NK-92 treated with Interleukin-12 subunit alpha and Interleukin-12 subunit beta, amount 100 ng/mL, for 24 hours (cell line): ENCODE measurements at places on chromosomes 12 and 14.

- no peak for DNase-seq
Observed at GRCh38 chr12:54016051-54016450, 7.3 kb downstream of the HOXC8 start.

DNA sequence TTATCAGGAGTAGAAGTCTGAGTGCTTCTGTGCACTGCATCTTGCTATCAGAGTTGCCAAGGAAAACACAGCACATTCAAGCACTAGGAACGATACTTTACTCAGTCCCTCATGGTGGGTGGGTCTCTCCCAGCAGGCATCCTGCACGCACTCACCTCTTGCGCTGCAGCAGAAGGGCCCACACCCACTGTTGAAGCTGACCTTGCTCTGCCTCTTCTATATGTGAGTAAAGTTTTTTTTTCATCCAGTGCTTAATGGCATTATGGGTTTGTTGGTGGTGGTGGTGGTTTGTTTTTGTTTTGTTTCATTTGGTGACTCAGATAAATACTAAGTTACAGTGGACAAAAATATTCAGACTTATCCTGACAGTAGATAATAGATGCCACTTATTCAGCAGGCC is 348.5 kb downstream of the EGLN3 start:
- no peak for DNase-seq

DNA sequence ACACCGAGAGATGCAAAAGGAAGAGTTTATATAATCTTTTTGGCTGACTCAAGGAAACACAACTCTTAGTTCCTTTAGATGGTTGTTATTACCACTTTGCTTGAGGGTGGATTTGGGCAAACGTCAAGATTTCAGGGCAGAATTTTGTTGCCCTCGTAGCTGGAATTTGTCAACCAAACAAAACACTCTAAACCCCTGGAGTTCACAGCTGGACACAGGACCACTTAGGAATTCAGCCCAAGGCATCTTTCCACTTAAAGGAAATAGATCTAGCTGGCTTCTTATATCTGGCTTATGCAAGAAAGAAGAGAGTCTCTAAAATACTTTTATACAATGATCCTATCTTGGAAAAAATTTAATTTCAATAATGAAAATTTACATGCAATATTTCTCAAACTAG is 237.8 kb upstream of the LRIG3 start:
- no peak for DNase-seq

GRCh38 chr14:77181603-77182437 is at the start of gene TMEM63C:
TMEM63C (plus strand) TSS chr14:77181798; CDS start chr14:77218814, 37,016 bp downstream.
- DNase-seq = no peak

DNA sequence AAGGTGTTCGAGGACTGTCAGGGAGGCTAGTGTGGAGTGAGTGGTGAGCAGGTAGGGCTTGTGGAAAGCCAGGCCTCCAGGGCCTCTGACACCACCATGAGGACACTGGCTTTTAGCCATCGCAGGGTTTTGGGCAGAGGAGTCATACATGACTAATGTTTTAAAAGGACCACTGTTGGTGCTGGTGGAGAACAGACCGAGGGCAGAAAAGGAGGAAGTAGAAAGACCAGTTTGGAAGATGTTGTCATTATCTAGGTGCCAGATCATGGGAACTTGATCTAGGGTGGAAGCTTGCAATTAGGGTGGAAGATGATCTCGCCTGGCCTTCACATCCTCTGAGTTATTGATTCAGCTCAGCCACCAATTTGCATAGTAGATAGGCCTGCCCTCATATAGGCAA is 144.2 kb downstream of the C12orf75 start:
- no peak for DNase-seq

DNA sequence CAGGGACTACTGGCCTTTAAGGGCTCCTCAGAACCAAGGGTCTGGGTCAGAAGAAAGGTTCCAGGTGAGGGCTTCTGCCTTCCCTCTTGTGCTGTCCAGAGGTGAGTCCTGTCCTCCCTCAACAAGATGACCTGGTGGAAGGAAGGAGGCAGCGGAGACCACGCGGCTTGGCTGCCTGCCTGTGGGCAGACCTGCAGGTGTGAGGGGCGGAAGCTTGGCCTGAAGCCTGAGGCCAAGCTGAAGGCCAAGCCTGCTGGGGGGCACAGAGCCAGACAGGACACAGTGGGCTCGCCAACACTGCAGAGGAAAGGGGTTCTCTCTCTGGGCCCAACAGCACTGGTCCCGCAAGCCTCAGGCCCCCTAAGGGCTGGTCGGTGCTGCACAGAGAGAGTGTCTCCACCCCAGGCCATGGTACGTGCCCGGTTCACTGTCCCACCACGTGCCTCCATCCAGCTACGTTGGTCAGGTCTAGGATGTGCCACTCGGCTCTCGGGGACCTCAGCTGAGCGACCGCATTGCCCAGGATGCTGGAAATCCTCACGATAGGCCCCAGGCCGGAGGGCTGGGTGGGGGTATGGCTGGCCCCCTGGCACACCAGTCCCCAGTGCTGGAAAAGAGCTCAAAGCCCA is 170.0 kb upstream of the PRMT8 start:
- no peak for DNase-seq

- DNase-seq = no peak
Observed at GRCh38 chr14:99769799-99770198, 23.4 kb upstream of the EML1 start.

GRCh38 chr12:124428792-124429281 is 133.9 kb downstream of the RFLNA start:
- DNase-seq = no peak

- no peak for DNase-seq
Observed at GRCh38 chr14:24130717-24131548, 474 bp downstream of the FITM1 start.

DNA sequence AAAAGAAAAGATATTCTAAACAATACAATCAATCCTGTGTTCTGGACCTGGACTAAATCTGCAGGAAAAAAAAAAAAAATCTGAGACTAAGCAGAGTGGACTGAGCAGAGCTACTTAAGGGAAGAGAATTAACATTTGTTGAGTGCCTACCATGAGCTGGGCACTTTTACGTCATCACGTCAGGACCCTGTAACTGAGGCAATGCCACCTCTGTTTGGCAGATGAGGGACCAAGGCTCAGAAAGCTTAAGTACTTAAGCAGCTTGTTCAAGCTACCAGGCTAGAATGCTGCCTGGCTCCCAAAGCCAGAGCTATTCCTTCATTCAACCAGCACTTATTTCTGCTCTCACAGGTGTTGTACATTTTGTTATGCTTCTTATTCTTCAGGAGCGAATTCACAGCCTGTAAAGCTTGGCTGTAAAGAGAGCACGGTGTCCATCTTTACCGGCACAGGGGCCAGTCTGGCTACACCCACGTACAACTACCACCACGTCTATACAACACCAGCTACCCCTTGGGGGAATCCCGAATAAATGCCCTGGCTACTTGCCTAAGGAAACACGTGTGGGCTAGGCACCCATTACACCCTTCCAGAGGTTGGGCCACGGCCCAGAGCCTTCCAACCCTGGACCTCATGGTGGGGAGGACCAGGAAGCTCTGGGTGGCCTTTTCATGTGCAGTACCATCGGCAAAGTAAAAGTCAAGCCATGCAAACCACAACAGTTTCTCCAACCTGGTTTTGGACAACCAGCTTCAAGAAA is 27.0 kb downstream of the TMCC3 start:
- DNase-seq = no peak

- DNase-seq = no peak
Observed at GRCh38 chr14:103126873-103127304, 3.6 kb downstream of the TNFAIP2 start.

DNA sequence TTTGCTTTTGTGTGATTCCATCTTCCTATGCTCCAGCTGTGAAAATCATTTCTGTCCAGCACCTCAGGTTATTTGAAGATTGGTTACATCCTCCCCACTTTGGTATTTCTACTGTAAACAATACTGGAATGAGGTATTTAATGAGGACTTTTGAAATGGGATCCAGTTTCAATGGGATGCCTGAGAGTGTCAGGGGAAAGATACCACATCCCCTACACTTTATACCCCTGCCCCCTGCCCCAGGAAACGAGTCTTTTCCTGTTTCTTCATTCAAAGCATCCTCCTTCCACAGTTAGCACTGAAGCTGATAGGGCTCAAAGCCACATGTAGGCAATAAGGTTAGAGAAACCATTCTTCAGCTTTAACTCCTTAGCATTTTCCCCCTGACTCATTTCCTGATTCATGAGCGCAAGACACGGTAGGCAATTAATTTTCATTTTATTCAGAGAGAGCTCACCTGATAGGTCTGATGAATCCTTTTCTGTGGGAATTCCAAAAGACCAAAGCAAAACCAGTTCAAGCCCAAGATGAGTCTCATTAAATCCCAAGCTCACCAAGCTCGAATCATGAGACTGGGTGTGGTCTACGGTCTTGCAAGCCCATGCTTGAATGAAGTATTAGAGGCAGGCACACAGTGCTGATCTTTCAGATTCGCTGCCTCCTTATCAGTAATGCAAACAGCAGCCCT is 143.6 kb upstream of the CRY1 start:
- DNase-seq = no peak

DNA sequence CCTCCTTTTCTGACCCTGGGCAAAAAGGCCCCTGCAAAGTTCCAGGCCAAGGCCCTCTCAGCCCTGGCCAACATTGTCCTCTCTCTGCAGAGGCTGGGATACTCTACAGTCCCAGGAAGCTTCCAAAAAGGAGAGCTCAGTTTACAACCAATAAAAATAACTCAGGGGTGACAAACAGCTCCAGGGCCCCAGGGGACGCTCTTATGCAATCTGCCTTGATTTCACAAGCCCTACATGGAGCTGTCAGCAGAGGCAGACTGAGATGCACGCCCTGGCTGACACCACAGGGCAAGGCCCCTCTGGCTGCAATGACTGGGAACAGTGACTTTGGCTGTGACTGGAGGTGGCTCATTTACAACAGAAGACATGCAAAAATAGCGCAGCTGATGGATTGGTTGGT is 129.0 kb upstream of the MED13L start:
- DNase-seq = peak; percentile 9

- DNase-seq = no peak
Observed at GRCh38 chr14:55306938-55307589, 35.8 kb downstream of the FBXO34 start.

DNA sequence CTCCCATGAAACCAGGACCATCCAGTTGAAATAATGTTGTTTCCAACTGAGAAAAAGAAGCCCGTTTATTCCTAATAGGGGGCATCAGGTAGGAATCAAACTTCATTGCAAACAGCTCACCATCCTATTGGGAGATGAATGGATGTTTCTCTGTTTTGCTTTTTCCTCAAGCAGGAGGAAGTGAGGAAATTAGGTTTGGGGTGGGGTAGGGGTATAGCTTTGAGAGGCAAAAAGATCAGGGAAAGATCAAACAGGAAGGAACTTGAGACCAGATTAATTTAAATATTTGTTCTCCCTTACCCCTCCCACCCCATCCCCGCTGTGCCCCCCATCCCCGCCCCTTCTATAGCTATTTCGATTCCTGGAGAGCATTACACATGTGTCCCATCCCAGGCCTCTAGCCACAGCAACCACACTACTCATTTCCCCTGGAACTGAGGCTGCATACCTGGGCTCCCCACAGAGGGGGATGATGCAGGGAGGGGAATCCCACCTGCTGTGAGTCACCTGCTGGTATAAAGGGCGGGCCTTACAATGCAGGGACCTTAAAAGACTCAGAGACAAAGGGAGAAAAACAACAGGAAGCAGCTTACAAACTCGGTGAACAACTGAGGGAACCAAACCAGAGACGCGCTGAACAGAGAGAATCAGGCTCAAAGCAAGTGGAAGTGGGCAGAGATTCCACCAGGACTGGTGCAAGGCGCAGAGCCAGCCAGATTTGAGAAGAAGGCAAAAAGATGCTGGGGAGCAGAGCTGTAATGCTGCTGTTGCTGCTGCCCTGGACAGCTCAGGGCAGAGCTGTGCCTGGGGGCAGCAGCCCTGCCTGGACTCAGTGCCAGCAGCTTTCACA is at the start of gene IL23A:
IL23A (plus strand) TSS at position 577 of the 850 bp plus-strand sequence; CDS start at position 738, 161 bp downstream.
- peak; percentile 64 for DNase-seq

GRCh38 chr14:24439830-24440605 is 2.6 kb downstream of the SDR39U1 start:
- no peak for DNase-seq

DNA sequence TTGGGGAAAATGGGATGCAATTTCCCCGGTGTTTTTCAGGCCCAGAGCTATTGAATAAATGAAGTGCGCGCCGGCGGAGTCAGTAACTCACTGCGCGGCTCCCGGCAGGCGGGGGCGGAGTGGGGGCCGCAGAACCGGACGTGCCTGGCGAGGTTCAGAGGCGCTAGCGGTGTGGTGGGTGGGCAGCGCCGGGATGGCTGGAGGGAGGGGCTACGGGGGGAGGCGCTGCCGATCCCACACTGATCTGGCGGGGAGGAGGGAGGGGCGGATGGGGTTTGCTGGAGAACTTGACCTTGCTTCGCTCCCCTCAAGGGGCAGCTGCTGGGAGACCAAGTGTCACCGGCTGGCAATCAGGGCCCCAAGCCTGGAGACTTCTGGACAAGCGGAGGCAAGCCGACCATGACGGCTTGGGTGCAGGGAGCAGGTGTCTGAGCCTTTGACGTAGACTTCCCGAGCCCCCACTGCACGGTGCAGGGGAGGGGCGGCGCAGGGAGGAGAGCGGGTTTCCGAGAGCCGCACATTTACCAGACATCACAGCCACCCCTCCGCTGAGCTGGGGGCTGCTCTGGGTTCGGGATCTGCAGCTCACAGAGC is 174.1 kb upstream of the RTL1 start:
- DNase-seq = no peak

GRCh38 chr12:122001466-122002209 is 20.0 kb upstream of the BCL7A start:
- no peak for DNase-seq

GRCh38 chr14:85471744-85472143 is 58.2 kb upstream of the FLRT2 start:
- DNase-seq = no peak

- DNase-seq = no peak
Observed at GRCh38 chr12:113772505-113773030, 193.6 kb downstream of the RBM19 start.

GRCh38 chr14:66119606-66120231 is 366.5 kb upstream of the CCDC196 start:
- no peak for DNase-seq

DNA sequence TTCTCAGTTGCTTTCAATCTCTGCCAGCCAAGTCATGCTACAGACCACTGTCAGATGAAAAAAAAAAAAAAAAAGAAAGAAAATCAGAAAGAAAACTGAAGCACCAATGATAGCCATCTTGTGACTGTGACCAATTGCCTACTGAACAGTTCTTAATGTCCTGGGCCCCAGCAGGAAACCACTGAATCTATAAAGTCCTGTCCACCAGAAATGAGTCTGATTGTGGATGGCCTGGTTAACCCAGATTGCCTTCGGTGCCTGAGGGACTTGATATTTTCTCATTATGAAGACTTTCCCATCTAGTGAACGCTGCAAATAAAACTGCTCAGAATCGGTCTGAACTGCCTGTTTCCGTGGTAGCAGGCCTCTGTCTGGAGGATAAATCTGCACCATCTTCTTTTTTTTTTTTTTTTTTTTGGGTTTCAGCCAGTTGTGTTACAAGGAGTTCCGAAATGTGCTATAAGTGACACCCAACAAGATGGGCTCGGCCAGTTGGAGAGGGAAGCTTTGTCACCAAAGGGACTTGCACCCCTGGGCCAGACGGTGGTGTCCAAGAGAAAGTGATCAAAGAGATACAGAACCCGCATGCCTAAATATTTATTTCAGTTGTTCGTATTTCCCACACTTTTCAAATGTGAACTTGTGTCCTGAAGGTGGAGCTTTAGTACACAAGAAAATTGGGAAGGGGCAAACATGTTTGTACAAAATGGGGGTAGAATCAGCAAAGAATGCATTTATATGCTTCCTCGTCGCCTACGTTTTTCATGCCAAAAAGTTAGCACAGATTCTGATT is 3.0 kb upstream of the PLXNC1 start:
- no peak for DNase-seq
